ENCODE measurements at places on chromosomes 4 and X.

- no peak for DNase-seq
Observed at GRCh38 chr4:36414248-36414647, 132.8 kb downstream of the DTHD1 start.

DNA sequence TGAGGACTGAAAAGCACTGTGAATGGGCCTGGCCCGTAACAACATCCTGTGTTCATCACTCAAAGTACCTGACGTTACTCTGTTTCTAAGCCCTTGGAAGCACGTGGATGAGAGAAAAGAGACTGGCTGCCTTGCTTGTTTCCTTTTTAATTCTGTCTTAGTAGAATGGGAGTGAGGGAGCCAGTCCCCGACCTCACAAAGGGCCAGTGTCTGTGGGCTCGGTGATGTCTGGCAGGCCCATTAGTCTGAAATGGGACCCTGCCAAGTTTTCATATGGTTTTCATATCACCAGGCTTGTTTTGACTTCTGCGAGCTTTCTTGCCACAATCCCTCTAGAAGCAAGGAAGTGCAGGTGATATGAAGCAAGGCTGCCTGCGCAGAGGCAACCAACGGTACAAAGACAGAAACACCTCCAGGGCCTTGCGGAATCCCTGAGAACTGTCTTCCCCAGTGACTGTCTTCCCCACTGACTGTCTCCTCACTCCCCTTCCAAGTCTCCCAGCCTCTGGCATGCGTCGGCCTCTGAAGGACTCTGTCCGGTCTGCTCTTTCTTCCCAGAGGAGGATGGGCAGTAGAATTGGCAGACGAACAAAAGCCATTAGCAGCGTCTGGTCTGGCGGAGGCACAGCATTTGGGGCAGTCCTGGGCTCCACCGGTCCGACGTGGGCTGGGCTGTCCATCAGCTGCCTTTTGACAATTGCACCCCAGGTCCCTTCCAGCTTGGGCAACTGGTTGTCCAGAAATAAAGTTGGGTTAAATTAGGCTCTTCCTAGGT is 20.2 kb upstream of the RASL11B start:
- no peak for DNase-seq

DNA sequence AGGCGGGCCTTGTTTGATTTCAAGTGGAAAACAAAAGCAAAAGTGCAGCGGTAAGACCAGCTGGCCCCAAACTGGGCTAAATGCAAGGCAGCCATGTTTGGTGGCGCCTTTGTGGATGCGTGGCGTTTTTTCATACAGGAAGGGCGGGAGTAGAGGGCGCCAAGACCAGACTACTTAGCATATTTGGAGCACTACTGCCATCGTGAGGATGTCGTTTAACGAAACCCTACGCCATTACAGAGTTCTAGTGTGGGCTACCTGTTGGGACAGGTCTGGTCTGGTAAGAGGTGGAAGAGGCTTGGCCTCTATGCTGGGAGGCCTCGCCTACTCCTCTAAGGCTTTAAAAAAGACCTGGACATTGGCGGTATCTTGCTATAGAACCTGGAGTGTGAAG is 230.7 kb upstream of the STK26 start:
- DNase-seq: no peak

DNA sequence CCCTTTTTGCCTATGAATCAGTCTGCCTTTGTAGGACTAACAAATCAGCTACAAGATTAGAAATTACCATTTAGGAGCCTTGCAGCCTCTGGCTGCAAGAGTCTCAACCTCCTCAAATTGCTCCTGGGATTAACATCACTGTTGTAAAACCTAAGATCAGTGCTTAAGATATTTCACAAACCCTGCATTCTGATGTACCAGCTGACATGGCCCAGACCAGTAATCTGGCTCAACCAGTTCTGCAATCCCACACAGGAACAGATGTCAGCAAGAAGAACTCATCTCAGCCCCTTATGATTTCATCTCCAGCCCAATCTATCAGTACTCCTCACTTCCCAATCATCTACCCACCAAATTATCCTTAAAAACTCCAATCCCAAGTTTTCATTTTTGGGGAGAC is 32.5 kb upstream of the AADAT start:
- DNase-seq: no peak

DNA sequence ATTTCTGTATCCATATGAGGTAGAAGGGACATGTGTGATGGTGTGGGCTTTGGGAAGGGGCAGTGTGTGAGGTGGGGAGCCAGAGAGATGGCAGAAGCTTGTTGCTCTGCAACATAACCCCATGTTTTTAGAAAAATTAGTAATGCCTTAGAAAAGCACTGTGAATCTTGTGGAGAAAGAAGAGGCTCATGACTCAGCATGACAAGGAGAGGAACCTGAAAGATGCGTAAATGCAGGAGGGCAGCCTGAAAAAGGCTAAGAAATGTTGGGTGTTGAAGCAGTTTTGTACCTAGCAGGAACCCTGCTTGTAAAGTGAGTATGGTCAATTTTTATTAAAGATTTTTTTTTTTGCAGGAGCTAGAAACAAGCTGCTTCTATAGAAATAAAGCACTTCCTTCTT is 59.8 kb downstream of the ARSJ start:
- DNase-seq: no peak

- DNase-seq: no peak
Observed at GRCh38 chrX:142089193-142089592, 115.9 kb downstream of the MAGEC2 start.

DNA sequence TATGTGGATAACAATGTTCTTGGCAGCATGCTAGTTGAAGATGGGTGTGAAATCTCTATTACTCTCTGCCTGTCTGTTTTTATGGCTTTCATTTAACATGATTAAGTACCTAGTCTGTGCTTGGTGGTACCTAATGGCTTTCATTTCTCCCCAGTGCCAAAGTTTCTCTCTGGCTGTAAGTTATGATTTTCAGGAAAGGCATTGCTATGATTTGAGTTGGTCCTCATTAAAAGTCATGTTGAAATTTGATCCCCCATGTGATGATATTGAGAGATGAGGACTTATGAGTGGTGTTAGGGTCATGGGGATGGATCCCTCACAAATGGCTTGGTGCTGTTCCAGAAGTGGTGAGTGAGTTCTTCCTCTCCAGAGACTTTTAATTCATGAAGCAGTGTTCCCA is 162.4 kb upstream of the IL15 start:
- no peak for DNase-seq

GRCh38 chrX:40318076-40318475 is 220.3 kb upstream of the BCOR start:
- no peak for DNase-seq

- DNase-seq: no peak
Observed at GRCh38 chr4:100935090-100935489, 412.2 kb downstream of the PPP3CA start.

DNA sequence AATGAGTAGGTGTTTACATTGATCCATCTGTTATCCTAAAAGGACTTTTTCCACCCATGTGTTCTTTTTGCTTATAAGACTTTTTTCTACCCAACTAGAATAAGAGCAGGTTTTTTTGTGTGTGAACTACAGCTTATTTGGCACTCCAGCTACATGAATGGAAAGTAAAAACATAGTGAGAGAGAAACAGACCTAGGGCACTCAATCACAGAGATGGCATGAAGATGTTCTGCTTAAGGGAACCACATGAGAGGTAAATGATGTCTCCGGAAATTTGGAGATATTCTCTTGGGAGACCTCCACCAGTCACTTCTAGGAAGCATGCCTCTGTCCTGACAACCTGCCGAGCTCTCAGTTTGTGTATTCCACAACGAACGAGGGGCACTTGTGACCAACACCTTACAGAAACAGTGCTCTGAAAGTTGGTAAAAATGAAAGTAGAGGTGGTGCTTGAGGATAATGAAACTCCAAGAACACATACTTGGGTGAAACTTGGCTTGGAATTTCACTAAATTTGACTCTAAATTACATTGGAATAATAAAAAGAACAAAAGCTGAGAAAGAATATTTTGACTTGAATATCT is 788.4 kb upstream of the GALNTL6 start:
- DNase-seq: no peak

GRCh38 chrX:6732101-6732500 is 197.2 kb upstream of the VCX3A start:
- no peak for DNase-seq

GRCh38 chrX:4225086-4225485 is 511.6 kb upstream of the PRKX start:
- no peak for DNase-seq

- DNase-seq: no peak
Observed at GRCh38 chrX:28223469-28223868, 242.2 kb upstream of the DCAF8L1 start.

DNA sequence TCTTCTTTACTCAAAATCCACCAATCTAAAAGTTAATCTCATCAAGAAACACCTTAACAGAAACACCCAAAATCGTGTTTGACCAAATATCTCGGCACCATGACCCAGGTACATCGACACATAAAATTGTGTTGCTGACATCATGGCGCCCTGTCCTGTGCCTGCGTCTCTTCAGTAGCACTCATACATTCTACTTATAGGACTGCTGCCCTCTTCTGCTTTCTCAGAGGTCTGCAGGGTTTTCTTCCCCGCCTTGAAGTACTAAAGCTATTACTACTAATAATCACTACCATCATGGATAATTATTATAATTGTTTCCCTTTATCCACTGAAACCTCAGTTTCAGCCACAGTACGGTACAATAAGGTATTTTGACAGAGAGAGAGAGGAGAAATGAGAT is 1403.1 kb upstream of the TENM3 start:
- no peak for DNase-seq

DNA sequence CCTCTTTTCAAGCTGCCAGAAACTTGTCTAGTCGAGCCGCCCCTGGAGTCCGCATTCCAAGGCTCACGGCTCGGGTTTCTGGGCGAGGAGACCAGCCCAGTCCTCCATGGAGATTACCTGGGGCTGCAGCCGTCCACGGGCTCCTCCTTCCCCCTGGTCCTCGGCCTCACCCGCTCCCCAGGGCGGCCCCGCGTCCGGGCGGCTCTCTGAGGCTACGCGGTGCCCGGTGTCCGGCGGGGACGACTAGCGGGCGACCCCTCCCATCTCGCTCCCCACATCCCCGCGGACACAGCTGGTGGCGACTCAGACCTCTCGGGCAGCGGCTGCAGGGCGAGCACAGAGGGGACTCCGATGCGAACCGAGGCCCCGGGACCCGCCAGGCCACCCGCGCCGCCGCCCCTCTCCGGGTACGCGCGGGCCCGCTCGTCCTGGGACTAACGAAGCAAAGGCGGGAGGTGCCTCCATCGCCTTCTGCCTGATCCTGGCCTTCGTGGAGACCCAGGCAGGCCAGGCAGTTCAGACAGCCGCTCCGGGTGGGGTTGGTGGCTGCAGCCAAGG is 159.4 kb downstream of the TRAM1L1 start:
- no peak for DNase-seq

GRCh38 chrX:24266996-24267395 is 46.9 kb downstream of the SUPT20HL2 start:
- DNase-seq: no peak

DNA sequence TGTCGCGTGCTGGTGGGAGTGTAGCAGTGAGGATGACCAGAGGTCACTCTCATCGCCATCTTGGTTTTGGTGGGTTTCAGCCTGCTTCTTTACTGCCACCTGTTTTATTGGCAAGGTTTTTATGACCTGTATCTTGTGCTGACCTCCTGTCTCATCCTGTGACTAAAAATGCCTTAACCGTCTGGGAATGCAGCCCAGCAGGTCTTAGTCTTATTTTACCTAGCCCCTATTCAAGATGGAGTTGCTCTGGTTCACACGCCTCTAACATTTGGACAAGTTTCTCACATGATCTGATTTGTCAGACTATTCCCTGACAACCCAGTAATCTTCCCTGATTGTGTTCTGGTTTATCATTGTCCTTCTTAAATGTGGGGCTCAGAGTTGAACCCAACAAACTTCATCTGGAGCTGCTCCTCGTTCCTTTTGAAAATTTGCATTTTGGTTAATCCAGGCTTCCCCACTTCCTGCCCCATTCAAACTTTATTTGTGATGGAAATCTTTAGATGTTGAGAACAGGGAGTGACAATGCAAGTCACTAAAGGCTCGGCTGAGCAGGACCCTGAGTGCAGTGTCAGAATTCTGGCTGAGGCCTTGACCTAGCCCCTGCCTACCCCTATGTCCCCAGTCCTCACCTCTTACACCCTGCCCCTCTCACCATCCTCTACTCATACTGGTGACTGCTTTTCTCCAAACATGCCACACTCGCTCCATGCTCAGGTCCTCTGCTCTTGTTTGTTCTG is 226.8 kb downstream of the STIM2 start:
- no peak for DNase-seq

DNA sequence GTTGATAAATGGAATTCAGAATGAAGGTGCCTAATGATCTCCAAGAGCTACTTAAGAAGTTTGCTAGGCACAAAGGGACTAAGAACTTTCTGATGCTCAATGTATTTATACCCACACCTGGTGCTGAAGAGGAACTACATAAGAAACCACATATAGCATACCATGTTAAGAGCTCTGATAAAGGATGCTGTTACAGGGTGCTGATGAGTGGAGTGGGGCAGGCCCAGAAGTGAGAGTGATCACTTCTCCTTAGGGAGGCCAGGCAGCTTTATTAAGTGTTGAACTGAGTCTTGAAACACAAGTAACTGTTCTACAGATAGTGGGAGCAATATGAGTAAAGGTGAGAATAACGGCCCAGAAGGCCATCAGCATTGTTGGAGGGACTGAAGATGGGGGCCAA is 68.3 kb upstream of the CHRDL1 start:
- no peak for DNase-seq

DNA sequence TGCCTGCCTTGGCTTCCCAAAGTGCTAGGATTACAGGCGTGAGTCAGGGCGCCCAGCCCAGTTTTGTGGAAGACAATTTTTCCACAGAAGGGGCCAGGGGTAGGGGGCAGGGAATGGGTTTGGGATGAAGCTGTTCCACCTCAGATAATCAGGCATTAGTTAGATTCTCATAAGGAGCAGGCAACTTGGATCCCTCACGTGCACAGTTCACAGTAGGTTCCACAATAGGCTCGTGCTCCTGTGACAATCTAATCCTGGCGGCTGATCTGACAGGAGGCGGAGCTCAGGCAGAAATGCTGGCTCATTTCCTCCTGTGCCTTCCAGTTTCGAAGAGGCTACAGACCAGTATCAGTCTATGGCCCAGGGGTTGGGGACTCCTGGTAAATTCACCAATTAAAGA is 491.6 kb upstream of the AADAT start:
- DNase-seq: no peak

GRCh38 chr4:23952258-23952657 is 62.4 kb upstream of the PPARGC1A start:
- no peak for DNase-seq

- no peak for DNase-seq
Observed at GRCh38 chr4:56388306-56388705, 1.0 kb upstream of the AASDH start.

DNA sequence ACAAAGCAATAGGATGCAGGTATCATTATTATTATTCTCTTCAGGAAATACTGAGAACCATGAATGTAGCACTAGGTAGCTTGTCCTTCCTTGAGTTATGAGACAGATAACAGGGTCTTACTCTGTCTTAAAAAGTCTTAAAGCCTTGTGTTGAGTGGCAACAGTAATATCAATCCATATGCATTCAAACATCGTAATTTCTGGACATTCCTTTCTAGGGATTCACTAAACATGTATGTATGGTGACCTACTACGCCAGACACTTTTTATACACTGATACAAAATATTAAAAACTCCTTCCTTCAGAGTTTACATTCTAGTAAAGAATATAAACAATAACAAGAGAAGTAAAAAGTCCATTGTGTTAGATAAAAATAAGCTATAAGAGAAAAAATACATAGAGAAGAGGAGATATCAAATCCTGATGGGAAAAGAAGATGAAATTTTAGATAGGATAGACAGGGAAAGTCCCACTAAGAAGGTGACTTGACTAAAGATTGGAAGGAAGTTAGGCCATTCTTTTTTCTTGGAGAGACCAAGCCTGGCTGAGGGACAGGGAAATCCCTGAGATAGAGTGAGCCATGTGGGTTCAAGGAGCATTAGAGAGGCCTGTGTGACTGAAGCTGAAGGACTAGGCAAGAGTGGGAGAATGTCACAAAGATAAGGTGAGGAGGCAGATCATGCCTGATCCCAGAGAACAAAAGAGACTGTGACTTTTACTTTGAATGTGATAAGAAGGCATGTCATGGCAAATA is 5.0 kb upstream of the DDX60L start:
- no peak for DNase-seq

All from stimulated activated CD4-positive, alpha-beta T cell treated with anti-CD3 and anti-CD28 coated beads, Interleukin-4, amount 100 ng/mL, for 48 hours (primary cell).